ENCODE measurements at places on chromosomes 7 and 10.

DNA sequence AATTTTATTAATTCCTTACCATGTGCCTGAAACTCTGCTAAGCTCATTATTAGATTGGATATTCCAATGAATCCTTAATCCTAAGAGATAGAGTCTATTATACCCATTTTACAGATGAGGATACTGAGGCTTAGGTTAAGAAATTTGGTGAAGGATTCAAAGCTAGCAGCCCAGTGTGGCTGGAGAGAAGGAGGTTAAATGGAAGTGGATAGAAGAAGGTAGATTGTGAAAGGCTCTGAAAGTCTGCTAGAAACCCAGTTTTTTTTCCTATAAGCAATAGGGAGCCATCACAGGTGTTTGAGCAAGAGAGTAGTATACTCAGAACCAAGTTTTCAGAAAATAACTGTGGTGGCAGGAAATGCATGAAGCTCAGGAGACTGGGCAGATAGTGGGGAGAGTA is 265.8 kb upstream of the NEBL start:
- no peak for DNase-seq

DNA sequence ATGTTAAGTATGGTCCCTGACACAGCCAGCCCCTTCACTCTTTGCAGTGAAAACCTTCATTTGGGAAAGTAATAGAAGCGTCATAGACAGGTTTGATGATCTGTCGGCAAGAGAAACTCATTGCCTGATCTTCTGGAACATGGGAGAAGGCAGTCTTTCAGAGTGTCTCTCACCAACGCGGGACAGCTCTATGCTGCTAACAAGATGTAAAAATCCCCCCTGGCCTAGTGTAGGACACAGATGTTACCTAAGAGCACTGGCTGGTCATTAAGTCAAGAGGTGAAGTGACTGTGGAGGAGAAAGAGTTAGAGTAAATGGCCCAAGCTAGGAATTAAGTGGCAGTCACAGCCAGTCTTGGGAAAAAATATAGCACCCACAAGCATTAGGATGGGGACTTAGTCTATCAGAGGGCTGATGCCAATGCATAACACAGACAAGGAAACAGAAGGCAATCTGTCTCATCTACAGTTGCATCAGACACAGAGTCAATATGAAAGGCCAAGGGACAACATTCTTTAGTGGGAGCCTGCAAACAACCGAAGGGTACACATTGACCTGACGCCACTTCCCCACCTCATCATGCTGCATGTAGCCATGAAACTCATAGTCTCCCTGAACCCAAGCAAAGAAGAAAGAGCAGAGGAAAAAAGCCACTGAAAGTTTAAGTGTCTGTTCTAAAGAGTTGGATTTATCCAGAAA is 69.5 kb downstream of the SORCS1 start:
- DNase-seq: no peak

DNA sequence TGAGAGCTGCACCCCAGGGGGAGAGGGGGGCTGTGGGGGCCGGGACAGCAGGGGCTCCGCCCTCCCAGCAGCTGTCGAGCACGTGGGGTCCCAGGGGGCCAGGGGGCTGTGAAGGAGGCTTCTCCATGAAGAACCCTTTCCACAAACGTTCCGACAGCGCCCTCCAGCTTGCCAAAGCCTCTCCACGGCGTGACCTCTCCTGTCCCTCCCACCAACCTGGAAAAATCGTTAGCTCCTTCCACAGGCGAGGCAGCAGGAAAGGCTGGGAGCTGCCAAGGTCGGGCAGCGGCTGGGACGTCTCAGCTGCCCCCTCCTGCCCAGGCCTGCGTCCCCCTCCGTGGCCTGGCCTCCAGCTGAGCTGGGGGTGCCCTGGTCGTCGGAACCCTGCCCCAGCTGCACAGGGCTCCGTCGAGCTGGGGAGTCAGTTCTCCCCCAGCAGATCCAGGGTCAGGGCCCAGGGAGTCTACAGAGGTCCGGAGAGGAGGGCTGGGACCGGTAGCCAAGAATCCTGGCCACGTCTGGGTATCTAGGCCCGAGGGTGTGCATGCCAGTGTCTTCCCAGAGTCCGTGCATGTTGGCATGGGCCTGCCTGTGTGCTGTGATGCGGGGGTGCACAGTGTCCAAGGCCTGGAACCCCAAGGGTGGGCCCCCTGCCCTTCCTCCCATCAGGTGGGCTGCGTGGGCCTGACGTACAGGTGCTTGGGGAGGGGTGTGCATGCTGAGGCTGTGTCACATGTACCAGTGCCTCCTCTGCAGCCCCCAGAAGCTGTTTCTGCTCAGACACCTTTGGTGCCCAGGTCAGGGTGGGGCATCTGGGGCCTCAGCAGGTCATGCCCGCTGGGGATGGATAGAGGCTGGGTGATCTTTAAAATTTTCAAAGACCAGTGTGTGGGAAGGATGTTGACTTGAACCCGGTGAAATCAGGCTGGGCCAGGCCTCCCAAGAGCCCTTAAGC is 66.5 kb downstream of the UNCX start:
- no peak for DNase-seq

- peak; percentile 23 for DNase-seq
Measured at GRCh38 chr10:123009105-123009820, 457 bp downstream of the ACADSB start.

- DNase-seq: no peak
Measured at GRCh38 chr7:82722946-82723345, 279.4 kb upstream of the CACNA2D1 start.

DNA sequence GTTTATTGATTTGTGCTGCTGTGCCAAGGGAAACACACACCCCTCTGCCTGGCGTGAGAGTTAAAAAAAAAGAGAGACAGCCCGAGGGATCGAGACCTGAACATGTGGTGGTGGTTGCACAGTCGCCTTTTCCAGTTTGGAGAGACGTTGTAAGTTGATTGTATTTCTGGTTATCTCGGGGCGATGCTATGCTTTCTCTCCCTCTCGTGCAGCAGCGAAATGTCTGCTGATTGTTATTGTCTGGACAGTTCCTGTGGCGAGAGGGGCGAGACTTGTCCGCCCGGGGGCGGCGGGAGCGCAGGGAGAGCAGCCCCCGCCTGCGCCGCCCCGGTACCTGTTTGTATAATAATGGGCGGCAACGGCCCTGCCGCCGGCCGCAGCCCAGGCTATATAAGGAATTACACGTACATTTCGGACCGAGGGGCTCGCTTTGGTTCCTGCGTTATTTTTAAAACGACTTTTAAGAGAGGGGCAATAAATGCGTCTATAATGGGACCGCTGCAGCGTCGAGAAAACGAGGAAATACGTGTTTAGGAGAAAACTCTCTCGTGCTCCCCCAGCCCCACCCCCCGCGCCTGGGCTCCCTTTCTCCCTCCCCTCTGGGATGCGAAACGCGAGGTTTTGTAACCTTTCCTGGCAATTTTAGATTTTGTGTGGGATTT is 1.7 kb downstream of the ZEB1 start:
- DNase-seq: peak; percentile 26

GRCh38 chr7:50342616-50343114 is 38.1 kb downstream of the IKZF1 start:
- DNase-seq: no peak

DNA sequence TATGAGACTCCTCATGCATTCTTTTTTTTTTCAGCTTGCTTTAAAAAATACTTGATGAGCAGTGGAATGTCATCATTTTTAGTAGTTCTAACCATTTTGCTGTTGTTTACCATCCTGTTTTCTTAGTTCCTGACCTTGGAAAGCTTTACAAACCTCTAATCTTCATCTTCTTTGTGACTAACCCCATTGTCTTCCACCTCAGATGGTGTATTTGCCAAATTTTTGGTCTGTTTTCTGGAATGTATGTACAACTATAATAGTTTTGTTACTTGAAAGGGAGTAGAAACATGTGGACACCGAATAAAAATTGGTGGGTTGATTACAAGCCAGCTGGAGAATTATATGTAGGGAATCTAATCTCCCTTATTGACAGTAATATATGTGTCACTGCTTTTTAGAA is 172.7 kb downstream of the SND1 start:
- no peak for DNase-seq

- no peak for DNase-seq
Measured at GRCh38 chr7:141630621-141631020, 71.3 kb downstream of the DENND11 start.

DNA sequence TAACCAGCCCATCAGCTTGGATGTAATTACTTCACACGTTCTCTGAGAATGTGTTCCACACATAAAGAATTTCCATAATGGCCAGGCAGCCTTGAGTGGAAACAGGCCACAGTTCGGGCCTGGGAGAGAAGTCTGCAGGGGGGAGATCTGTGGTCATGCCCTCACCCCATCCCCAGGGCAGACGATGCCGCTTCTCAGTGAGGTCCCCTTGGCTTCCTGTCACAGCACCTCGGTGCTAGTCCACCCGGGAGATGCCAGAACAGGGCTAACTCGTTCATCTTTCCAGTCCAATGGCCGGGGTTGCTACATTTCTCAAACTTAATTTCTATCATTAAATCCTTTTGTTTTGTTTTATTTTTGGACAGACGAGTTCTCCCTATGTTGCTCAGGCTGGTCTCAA is 624.1 kb downstream of the PTPRN2 start:
- DNase-seq: no peak

GRCh38 chr7:23277359-23277989 is 21.7 kb upstream of the MALSU1 start:
- peak; percentile 69 for DNase-seq

DNA sequence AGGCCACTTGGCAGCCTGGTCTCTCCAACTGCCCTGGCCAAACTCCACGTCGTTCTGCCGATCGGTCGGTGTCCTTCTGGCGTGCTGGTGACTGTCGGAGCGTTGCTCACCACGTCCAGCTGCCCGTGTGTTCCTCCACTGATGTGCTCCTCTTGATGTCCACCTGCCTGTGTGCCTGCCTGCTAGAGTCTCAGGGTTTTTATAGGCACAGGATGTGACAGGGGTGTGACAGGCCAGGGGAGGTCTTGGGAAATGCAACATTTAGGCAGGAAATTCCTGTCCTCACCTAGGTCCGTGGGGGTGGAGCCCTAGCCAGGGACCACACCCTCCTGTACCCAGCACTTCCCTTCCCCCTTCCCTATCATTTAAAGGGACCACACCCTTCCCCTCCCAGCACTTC is 25.2 kb upstream of the CFAP46 start:
- no peak for DNase-seq

DNA sequence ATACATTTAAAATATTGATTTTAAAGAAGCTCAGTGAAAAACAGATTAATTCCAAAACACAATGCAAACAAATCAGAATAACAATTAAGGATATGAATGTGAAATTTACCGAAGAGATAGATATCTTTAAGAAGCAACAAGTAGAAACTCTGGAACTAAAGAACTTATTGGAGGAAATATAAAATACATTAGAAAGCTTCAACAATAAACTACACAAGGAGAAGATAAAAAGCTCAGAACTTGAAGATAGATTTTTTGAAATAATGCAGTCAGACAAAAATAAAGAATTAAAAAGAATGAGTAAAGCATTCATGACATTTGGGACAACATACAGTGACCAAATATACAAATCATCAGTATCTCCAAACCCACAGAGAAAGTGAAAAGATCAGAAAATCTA is 43.2 kb downstream of the HIBADH start:
- DNase-seq: no peak

DNA sequence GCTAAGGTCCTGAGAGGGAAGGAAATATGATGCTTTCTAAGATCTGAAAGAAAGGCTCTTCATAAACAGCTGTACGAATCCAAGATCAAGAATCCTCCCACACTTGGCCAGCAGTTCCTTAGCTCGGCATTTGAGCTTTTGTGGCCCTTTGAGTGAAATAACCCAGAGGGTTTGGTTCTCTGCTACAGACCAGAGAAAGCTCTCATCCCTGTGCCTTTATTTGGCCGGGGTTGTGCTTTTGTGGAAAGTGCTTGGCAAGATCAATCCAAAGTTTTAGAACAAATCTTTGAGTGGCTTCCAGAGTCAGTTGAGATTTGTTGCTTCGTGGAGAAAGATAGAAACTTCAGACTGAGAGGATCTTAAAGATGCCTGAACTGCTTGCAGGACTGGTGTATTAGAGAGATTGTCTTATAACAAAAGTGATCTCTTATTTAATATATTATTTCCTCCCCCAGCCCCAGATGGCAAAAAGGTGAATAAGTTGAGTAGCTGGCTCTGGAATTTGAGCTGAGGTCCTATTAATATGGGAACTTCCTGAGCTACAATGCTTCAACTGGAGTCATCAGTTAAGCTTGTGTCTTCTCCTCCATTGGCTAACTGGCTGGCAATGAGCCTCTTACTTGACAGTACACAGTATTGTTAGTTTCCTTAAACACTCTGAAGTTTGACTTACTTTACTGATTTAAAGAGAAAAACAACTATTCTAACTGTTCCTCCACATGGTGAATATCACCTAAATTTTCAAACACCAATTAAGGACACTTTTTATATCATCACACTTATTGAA is 687.3 kb downstream of the MAGI2 start:
- DNase-seq: no peak

- DNase-seq: peak; percentile 20
Measured at GRCh38 chr7:25389489-25390106, 161.3 kb upstream of the NPVF start.

DNA sequence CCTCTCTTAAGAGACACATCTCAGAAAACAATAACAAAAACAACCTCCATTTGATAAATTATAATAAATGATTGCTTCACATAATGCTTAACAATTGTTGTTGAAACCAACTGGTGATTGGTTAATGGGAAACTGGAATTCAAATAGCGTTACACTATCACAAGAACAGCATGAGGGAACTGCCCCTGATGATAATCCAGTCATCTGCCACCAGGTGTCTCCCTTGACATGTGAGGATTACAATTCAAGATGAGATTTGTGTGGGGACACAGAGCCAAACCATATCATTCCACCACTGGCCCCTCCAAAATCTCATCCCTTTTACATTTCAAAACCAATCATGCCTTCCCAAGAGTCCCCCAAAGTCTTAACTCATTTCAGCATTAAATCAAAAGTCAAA is 375.9 kb downstream of the BMPER start:
- no peak for DNase-seq

- DNase-seq: no peak
Measured at GRCh38 chr7:145152589-145152988, 316.7 kb upstream of the TPK1 start.

DNA sequence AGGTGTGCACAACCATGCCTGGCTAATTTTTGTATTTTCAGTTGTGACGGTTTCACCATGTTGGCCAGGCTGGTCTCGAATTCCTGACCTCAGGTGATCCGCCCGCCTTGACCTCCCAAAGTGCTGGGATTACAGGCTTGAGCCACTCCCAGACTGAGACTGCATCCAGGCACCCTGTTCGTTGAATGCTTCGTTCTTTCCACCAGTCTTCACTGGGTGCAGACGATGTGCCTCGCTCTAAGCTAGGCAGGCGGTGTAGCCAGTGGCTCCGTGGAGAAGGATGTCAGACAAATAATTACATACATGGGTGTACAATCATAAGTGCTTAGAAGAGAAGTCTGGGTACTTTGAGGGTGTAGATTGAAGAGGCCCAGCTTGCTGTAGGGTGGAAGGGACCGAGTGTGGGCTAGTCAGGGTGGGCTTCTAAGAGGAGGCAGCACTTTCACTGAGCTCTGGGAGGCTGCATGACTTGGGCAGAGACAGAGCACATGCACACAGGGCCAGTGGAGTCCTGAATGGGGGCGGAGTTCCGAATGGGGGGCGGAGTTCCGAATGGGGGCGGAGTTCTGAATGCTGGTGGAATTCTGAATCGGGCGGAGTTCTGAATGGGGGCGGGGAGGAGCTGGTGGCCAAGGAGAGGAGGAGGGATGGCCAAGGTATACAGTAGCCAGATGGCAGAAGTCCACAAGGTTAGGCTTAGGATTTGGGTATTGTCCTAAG is 74.3 kb downstream of the COL26A1 start:
- DNase-seq: no peak

Measured in germinal center (tissue), 1 donor.